Activated naive CD4-positive, alpha-beta T cell treated with anti-CD3 and anti-CD28 coated beads for 36 hours (primary cell): ENCODE measurements at places on chromosomes 12 and 14. TPM values are rescaled to one million over a fixed set of nuclear protein-coding genes. Genes with fewer than 3 reads are reported as not detected.

DNA sequence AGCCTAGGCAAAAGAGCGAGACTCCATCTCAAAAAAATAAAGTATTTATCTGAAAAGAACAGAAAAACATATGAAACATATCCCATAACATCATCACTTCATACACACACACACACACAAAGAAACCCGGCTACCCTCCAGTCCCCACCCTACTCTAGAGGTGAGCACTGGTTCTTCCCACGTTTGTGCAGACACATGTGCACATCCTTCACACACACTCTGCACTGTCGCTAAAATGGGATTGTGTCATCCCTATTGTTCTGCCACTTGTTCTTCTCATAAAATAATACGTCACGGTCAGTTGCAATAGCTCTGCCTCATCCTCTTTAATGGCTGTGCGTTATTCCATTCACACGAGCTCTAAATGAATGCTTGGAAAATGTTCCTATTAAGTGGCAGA lies 85.9 kb upstream of the ANO2 start:
- H3K36me3 ChIP-seq, result no peaks in the 10 kb centered on the region
- peaks cover 2% of the 10 kb centered on the region for H3K27me3 ChIP-seq
- H3K4me1 ChIP-seq, result no peaks in the 10 kb centered on the region

- peaks cover 37% of the 10 kb centered on the region for H3K4me1 ChIP-seq
- no peak for DNase-seq
- no peak overlapping the region for H3K4me3 ChIP-seq
- H3K27me3 ChIP-seq, result no peaks in the 10 kb centered on the region
Measured at GRCh38 chr12:11687528-11687927, 38.1 kb downstream of the ETV6 start.

- DNase-seq, result no peak
- H3K4me3 ChIP-seq, result no peak overlapping the region
- H3K36me3 ChIP-seq, result no peaks in the 10 kb centered on the region
- H3K27me3 ChIP-seq, result no peaks in the 10 kb centered on the region
- no peaks in the 10 kb centered on the region for H3K4me1 ChIP-seq
- no peak overlapping the region for H3K27ac ChIP-seq
Measured at GRCh38 chr14:58701604-58702003, 63.8 kb downstream of the DACT1 start.

LUM gene
- total RNA-seq, result not detected

DNA sequence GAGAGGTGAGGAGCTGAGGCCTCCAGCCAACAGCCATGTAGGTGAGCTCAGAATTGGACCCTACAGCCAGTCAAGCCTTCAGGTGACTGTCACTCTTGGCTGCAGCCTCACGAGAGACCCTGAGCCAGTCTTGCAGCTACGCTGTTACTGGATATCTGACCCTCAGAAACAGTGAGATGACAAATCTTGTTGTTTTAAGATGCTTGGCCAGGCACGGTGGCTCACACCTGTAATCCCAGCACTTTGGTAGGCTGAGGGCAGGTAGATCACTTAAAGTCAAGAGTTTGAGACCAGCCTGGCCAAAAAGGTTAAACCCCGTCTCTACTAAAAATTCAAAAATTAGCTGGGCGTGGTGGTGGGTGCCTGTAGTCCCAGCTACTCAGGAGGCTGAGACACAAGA lies 6.2 kb downstream of the PLEK2 start:
- H3K4me3 ChIP-seq, result no peak overlapping the region
- H3K36me3 ChIP-seq, result no peaks in the 10 kb centered on the region
- H3K4me1 ChIP-seq, result no peaks in the 10 kb centered on the region

PROX2 gene
- 0.07 TPM for total RNA-seq
